Psoas muscle (tissue), 8 donors: ENCODE measurements at places on chromosomes 3 and 15. TPM values are rescaled to one million over a fixed set of nuclear protein-coding genes. Genes with fewer than 3 reads are reported as not detected.

PCLAF gene
- total RNA-seq: not detected

DNA sequence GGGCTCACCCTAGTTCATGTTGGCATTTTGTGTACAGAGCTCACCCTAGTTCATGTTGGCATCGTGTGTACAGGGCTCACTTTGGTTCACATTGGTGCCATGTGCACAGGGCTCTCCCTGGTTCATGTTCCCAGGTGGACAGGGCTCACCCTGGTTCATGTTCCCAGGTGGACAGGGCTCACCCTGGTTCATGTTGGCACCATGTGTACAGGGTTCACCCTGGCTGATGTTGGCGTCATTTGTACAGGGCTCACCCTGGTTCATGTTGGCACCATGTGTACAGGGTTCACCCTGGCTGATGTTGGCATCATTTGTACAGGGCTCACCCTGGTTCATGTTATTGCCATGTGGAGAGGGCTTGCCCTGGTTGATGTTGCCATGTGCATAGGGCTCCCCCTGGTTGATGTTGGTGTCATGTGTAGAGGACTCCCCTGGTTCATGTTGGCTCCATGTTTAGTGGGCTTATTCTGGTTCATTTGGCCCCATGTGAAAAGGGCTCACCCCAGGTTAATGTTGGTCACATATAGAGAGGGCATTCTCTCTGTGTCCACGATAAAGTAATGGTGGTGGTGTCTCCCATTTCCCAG lies 31.7 kb upstream of the NR2C2 start:
- no peak for DNase-seq

- no peak for DNase-seq
These were observed 22.4 kb downstream of the HPS3 start for GRCh38 chr3:149151843-149152242.

GRCh38 chr3:191358929-191359328 lies 28.6 kb upstream of the UTS2B start:
- DNase-seq: no peak

DNA sequence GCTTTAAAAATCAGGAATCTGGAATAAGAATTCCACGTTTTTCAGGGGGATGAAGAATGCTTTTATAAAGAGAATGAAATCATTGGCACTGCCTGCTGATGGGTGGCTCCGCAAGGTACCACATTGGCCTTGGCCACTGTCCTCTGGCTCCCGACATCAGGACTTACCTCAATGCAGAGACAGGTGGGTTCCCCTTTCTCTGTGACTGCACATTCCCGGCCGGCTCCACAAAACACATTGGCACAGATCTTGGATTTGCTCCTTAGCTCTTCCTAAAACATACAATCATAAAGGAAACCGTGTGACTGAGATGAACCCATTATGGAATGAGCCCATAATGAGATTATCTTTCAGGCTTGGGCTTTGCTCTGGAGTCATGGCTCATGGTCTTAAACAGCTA lies 35.0 kb downstream of the FSTL1 start:
- no peak for DNase-seq

- no peak for DNase-seq
These were observed 11.9 kb downstream of the CX3CR1 start for GRCh38 chr3:39267631-39268548.
